ENCODE measurements at places on chromosomes 5 and 9.

DNA sequence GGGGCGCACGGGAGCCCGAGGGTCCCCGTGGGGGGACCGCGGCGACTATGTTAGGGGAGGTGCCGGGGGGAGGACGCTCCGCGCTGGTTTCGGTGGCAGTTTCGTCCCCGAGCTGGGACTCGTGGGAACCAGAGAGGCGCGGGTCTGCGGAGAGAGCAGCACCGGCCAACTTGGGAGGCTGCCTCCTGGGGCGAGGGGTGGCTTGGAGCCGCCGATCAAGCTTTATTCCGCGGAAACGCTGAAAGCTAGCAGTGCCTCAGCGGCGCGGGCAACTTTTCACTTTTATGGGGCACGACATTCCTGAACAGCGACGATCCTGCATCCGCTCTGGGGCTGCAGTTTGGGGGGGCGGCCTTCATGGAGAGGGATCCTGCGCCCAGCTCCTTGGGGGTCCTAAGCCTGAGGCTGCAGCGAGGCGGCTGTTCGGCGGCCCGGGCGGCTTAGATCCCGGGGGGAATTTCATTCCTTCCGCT is 369 bp downstream of the OCLN start:
- no peak for DNase-seq

DNA sequence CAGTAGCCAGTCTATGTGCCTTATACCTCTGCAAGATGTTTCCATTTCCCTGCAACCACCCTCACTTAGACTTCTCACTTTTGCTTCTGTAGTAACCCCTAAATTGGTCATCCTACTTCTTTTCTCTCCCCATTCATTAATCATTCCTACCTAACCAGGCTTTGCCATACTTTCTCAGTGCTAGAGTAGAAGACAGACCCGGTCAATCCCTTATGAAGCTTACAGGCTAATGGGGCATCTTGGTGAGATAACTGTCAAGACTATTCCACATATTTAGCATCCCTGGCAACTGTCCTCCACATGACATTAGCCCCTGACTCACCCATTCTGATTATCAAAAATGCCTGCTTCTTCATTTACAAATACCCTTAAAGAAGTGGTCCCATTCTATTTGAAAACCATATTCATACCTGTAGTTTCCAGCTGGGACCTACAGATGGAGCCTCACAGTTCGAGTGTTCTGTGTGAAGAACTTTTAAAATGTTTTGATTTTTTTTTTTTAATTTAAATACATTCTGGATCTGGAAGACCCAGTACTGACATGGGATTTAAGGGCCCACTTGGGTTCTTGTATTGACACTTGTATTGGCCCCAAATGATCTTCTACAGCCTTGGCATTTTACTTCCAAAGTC is 21.0 kb downstream of the F2RL2 start:
- no peak for DNase-seq

- DNase-seq: no peak
These were observed 9.8 kb downstream of the GCNT4 start for GRCh38 chr5:75042522-75042921.

DNA sequence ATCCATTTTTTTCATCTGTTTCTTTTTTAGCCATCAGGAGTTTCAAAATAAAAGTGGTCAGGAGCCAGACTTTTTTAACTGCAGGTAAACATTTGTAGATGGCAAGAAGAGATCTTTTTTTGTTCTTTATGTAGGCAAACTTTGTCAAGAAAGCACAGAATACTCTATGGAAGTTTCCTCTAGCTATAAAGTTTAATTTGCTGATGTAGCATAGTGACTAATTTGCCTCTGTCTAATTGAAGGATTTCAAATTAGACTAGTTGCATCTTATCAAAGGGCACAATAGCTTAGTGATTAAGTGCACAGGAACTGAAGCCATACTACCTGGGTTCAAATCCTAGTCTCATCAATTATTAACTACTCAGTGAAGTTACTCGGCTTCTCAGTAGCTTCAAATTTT is 22.0 kb downstream of the FGF10 start:
- no peak for DNase-seq

- no peak for DNase-seq
These were observed 197.0 kb downstream of the PCSK1 start for GRCh38 chr5:96236051-96236450.

- no peak for DNase-seq
These were observed 123.4 kb downstream of the ESM1 start for GRCh38 chr5:54862036-54862435.

DNA sequence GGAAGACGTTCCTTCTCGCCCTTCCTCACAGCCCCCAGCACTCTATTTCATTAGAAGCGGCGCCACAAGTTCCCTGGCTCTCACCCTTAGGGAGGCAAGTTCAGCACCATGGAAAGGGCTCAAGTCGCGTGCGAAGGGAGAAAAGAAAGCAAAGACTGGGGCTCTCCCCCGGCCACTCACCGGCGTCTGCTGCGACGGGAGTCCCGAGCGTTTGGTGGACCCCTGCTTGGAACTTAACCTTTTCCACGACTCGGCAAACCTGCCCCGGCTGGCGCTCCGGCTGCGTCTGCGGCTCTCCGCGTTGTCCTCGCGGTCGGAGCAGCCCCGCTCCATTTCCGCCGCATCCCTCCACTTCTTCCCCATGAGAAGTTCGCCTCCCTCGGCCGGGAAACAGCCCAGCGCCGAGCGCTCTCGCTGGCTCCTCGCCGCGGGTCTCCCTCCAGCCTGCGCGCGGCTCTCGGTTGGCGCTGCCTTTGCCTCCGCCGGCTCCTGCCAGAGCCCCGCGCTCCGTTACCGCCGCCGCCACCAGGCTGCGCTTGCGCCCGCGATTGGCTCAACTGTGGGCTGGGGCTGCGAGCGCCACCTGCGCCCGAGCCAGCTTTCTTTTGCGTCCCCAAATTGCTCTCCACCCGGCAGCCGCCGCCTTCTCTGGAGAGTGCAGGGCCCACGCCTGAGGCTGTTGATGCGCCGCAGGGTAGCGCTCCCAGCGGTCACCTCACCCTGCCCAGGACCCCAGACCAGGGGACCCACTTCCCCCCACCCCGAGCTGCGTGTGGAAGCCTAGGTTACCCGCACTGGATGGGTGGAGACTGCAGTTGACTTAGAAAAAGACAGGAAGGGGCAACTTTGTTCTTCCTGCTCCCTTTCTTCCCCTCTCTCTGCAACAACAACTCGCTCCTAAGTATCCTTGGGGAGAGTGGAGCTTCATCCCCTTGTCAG is 321.6 kb downstream of the CEMIP2 start:
- DNase-seq: no peak
